Glomerular endothelial cell (primary cell): ENCODE measurements at places on chromosomes 11 and 22.

DNA sequence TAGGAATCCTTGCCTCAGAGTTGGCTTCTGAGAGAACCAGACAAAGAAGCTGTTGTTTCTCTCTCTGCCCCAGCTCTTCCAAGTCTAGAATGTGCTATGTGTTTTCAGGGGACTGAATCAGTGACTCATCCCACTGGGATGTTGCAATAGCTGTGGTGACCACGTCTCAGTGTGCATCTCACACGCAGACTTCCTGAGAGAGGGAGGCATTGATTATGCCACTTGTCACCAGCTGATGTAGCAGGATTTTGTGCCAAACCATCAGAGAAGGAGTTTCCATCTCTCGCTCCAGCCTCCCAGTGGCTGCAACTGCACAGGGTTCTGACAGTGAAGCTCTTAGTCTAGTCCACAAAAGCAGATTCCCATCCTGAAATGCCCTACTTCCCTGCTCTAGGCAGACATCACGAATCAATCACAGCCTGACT lies 455.8 kb downstream of the MIAT start:
- no peak for DNase-seq

- peak; percentile 63 for DNase-seq
Observed at GRCh38 chr11:32176223-32176934, 85.5 kb downstream of the RCN1 start.

GRCh38 chr22:30777587-30777986 lies 82.9 kb downstream of the OSBP2 start:
- no peak for DNase-seq

- DNase-seq: no peak
Observed at GRCh38 chr22:37448516-37449127, 21.3 kb upstream of the ELFN2 start.

GRCh38 chr22:46515208-46516111 lies 22.0 kb downstream of the CELSR1 start:
- DNase-seq: no peak

DNA sequence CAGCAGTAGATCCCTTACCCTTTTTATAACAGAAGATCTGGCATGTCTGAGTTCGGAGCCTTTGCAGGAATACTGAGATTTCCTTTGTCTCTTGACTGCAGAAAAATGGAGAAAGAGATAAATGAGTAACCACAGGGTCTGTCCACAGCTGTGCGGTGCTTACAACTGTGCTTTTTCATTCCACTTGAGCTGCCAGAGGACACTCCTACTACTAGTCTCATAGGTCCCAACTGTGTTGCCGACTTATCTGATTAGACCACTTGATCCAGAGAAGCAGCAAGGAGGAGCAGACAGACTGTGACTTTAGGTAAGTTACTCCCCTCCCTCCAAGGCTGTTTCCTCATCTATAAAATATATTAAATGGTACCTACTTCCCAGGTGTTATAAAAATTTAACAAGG lies 17.5 kb downstream of the FAM227A start:
- no peak for DNase-seq

GRCh38 chr22:50436841-50437341 lies 37.9 kb downstream of the SBF1 start:
- DNase-seq: no peak

DNA sequence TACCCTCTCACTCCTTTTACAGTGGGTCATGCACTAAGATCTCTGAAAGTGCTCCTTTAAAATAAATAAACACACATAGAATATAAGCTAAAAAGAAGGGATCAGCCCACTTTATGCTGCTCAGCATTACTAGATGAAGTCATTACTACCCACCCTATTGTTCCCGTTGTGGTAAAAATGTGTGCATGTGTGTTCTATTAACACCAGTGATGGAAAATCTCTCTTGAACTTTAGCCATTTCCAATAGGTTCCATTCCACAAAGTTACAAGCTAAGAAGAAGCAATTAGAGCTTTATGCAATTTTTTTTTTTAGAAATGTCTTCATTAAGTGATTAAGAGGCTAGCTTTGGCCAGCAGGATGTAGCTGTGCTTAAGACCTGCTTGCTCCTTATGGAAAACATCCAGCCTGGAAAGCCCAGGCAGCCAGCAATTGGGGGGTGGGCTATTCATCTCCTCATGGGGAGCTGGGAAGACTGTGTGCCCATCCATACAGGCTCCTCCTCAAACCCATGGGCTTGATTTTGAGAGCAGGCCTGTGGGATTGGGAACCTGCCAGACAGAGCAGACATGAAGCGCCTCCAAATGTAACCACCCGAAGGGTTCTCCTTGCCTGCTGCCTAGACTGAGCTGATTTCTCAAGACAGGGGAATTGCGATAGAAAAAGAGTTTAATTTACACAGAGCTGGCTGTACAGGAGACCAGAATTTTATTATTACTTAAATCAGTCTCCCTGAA lies 92.9 kb upstream of the PARVA start:
- DNase-seq: no peak

- no peak for DNase-seq
Observed at GRCh38 chr11:109902764-109903433, 190.3 kb upstream of the ZC3H12C start.

- DNase-seq: no peak
Observed at GRCh38 chr11:36635066-36635862, 37.2 kb upstream of the RAG2 start.

- no peak for DNase-seq
Observed at GRCh38 chr11:131723088-131723487, 352.7 kb downstream of the NTM start.

- no peak for DNase-seq
Observed at GRCh38 chr11:91396236-91397133, 828.1 kb upstream of the FAT3 start.

DNA sequence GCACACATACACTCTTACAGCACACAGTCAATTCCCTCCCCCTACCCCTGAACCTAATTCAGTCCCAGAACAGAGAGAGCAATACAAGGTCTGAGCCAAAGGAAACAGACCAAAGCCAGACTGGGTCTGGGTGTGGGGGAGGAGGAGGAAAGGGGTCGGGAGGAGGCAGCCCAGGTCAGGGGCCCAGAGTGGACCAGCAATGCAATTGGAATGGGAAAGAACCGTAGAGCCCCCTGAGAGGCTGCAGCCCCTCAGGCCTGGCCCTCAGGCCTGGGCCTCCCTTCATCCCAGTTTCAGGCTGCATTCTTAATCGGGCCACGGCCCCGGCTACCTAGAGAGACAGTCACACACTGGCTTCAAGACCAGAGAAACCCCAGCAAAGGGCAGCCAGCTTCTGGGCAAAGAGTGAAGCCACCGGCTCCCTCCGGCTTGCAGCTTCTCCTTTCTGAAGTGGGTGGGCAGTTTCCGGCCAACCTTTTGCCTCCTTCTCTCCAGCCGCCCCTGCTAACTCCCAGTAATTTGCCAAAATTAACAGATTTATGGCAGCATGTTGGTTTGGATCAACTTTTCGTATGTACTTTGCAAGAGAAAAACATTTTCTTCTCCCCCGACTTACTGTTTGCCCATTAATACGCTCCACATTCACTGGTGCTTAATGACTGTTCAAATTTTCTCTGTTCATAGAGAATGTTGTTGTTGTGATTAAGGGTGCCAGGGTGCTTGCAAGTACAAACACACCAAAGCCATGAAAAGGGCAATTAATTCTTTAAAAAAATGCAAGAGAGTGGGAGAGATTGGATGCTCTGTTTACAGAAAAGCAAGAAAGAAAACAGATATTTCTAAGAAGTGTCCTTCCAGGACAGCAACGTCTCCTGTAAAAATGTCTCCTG lies 488.3 kb downstream of the MN1 start:
- DNase-seq: no peak
